ENCODE measurements at places on chromosomes 12 and 14. TPM values are rescaled to one million over a fixed set of nuclear protein-coding genes. Genes with fewer than 3 reads are reported as not detected.

GRCh38 chr12:104733717-104734175 lies 224.3 kb downstream of the SLC41A2 start:
- H3K36me3 ChIP-seq, result peaks cover 6% of the 10 kb centered on the region
- no peak overlapping the region for H3K4me3 ChIP-seq
- DNase-seq, result no peak

- no peak overlapping the region for H3K27ac ChIP-seq
- no peak for DNase-seq
- H3K36me3 ChIP-seq, result no peaks in the 10 kb centered on the region
- H3K4me1 ChIP-seq, result peaks cover 26% of the 10 kb centered on the region
- peak overlapping the region; percentile 85 for H3K4me3 ChIP-seq
Observed at GRCh38 chr14:72891666-72892102, 2.2 kb downstream of the DPF3 start.

DNA sequence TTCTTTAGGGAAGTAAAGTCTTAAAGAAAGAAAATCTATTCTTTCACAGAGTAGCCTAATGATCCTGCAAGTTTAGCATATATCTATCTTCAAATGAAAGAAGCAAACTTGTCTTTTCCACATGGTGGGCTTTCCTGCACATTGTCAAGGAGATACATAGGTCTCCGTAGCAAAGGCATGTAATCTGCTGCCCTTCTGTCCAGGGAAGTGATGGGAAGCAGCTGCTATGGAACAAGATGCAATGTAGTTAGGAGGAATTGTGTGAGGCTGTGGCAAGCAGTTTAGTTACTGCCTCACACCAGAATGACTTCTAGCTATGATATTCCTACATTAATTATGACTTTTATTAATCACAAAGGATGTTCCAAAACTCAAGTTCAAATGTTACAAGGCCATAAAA lies 174.4 kb downstream of the PDZRN4 start:
- no peak overlapping the region for H3K27ac ChIP-seq
- no peaks in the 10 kb centered on the region for H3K36me3 ChIP-seq
- DNase-seq, result no peak
- H3K4me1 ChIP-seq, result no peaks in the 10 kb centered on the region
- no peak overlapping the region for H3K4me3 ChIP-seq

GRCh38 chr14:49508124-49508523 lies 78.1 kb downstream of the RPS29 start:
- DNase-seq, result no peak
- no peaks in the 10 kb centered on the region for H3K27me3 ChIP-seq
- H3K27ac ChIP-seq, result no peak overlapping the region
- H3K4me1 ChIP-seq, result no peaks in the 10 kb centered on the region

DNA sequence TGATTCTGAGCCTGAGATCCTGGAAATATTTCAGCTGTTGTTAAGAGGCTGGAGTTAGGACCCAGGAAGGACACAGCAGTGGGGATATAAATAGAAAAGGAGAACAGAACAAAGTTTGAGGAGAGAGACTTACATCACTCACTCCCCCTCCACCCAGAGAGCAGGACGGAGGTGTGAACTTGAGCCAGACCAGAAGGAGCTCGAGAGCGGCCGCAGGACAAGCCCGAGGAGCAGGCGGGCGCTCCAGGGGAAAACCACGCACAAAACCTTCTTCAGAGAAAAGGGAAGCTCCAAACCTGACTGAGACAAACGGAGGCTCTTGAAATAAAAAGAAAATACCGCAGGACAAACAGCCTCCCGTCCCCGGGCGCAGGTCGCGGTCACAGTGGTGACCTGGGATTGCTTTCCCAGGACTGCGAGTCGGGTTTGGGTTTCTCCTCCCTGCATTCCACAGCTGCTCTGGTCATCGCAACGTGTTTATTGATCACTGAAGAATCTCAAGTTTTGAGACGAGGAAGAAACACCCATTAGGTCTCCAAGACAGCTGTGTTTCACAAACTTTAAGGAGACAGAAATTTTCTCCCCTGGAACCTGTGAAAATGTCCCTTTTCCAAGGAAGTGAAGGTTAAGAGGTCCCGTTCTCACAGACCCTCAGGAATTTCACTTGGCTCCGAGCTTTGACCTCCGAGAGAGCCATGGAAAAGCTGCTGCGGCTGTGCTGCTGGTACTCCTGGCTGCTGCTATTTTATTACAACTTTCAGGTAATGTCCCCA lies at the start of gene ADGRD1:
Gene ADGRD1 (plus strand): TSS at position 137 of the 773 bp plus-strand sequence. CDS start 559 bp downstream, at position 696.
- no peak within 1 kb of the TSS for H3K4me3 ChIP-seq
- no peak within 1 kb of the TSS for H3K27ac ChIP-seq
- no peak for DNase-seq
- no peaks in the 10 kb centered on the region for H3K27me3 ChIP-seq
- no peaks in the 10 kb centered on the region for H3K4me1 ChIP-seq
- H3K36me3 ChIP-seq, result no peaks in the 10 kb centered on the region

The PDE3A gene
- total RNA-seq, result not detected

The KRT71 gene
- not detected for total RNA-seq

- H3K27ac ChIP-seq, result no peak overlapping the region
- H3K4me3 ChIP-seq, result no peak overlapping the region
- peaks cover 6% of the 10 kb centered on the region for H3K27me3 ChIP-seq
- DNase-seq, result no peak
Observed at GRCh38 chr14:51575349-51576116, 76.2 kb upstream of the FRMD6 start.

DNA sequence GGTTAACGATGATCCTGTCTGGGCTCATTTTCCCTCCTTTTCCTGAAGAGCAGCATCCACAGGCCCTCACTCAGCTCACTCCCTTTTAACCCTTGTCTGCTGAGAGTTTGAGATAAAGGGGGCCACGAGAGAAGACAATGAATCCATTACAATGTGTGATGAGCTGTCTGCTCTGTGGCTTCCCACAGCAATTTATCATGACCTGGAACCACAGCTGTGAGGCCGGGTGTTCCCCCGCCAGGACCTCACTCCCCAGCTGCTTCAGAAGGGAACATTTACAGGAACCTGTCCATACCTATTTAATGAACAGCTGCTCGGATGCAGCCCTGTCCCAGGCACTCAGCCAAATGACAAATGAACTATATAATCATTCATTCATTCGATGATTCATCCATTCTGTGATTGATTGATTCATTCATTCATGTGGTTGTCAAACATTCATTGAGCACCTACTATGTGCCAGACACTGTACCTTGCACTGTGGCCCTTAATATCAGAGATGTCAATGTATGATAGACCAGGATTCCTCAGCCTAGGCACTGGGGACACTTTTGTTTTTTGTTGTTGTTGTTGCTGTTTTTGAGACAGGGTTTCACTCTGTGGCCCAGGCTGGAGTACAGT lies 18.5 kb upstream of the P2RX7 start:
- H3K4me1 ChIP-seq, result no peaks in the 10 kb centered on the region
- DNase-seq, result no peak
- no peak overlapping the region for H3K4me3 ChIP-seq
- no peaks in the 10 kb centered on the region for H3K27me3 ChIP-seq
- H3K36me3 ChIP-seq, result no peaks in the 10 kb centered on the region

GRCh38 chr14:67567654-67568053 lies 32.4 kb downstream of the PIGH start:
- no peaks in the 10 kb centered on the region for H3K4me1 ChIP-seq
- H3K27me3 ChIP-seq, result no peaks in the 10 kb centered on the region
- DNase-seq, result no peak
- no peak overlapping the region for H3K27ac ChIP-seq
- H3K36me3 ChIP-seq, result no peaks in the 10 kb centered on the region

DNA sequence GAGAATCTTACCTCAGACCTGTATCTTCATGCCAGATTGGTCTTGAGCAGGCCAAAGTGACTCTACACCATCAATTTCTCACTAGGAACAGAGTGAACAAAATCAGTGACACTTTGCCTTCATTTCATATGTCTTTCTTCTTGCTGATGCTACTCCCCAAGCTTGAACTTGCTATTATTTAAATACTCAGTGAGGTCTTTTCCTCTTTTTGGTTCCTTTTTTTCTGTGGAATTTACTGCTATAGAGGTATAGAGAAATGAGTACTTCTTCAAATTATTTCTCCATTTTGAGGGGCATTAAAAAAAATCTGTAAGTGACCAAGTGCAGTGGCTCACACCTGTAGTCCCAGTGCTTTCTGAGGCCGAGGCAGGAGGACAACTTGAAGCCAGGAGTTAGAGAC lies at the start of gene GPR33:
Gene GPR33 (minus strand): TSS at position 154 of the 400 bp plus-strand sequence. CDS start 4,074 bp downstream, outside the sequence.
- H3K4me3 ChIP-seq, result no peak within 1 kb of the TSS
- H3K27ac ChIP-seq, result no peak within 1 kb of the TSS
- no peaks in the 10 kb centered on the region for H3K4me1 ChIP-seq
- no peaks in the 10 kb centered on the region for H3K36me3 ChIP-seq
- DNase-seq, result no peak

DNA sequence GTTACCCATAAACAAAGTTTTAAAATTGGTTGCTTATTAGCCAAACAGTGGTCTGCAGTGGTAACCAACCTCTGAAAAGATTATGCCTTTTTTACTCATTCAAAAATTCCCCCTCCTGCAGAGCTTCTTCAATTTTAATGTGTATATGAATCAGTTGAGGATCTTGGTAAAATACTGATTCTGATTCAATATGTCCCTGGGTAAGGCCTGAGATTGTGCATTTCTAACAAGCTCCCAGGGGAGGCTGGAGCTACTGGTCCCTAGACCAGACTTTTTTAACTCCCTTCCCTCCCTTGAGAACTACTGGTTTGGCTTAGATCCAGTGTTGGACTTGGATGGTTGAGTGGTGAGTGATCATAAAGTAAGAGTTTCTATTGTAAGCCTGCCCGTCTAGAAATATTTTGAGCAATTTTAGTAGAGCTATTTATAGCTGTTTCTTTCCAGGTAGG lies 90.2 kb downstream of the FUT8 start:
- no peaks in the 10 kb centered on the region for H3K27me3 ChIP-seq
- no peaks in the 10 kb centered on the region for H3K4me1 ChIP-seq
- no peak overlapping the region for H3K27ac ChIP-seq
- H3K4me3 ChIP-seq, result no peak overlapping the region

DNA sequence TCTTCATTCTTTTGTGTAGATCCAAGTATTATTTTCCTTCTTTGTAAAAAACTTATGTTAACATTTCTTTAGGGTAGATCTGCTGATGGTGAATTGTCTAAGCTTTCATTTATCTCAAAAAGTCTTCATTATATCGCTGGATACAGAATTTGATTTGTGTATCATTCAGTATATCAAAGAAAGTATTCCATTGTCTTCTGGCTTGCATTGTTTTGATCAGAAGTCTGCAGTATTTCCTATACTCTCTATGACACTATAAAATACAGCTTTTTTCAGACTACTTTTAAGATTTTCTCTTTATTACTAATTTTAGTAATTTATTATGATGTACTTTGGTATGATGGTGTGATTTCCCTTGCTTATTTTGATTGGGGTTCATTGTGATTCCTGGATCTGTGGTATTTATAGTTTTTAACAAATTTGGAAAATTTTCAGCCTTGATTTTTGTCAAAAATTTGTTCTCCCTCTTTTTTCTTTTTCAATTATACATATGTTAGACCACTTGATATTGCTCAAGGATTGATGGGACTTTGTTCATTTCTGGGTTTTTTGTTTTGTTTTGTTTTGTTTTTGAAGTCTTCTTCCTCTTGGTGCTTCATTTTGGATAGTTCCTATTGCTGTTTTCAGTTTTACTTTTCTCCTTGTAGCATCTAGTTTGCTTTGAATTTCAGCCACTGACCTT lies 176.5 kb downstream of the ZFP36L1 start:
- no peaks in the 10 kb centered on the region for H3K36me3 ChIP-seq
- DNase-seq, result no peak
- H3K27ac ChIP-seq, result no peak overlapping the region
- peaks cover under 1% of the 10 kb centered on the region for H3K4me1 ChIP-seq
- no peaks in the 10 kb centered on the region for H3K27me3 ChIP-seq

DNA sequence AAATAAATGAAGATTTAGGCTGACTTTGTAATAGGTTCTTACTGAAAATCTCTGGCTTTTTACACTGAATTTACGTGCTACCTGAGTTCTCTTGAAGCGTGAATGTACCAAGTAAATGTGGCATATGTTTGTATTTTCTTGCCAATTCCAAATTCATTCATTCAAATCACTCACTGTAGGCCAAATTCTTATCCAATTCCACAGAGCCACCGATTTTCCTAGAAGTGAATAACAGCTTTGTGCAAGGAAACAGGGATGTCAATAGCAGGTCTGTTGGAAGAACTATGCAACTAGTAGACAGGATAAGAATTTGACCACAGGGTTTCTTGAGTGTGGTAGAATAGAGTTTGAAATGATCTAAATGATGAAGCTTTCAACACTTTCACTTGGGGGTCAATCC lies 86.8 kb downstream of the SOX5 start:
- H3K27ac ChIP-seq, result no peak overlapping the region
- no peaks in the 10 kb centered on the region for H3K4me1 ChIP-seq
- no peaks in the 10 kb centered on the region for H3K36me3 ChIP-seq
- DNase-seq, result no peak

The HSPB8 gene
- total RNA-seq, result not detected

- H3K27ac ChIP-seq, result no peak overlapping the region
- no peaks in the 10 kb centered on the region for H3K27me3 ChIP-seq
- H3K4me3 ChIP-seq, result no peak overlapping the region
- no peak for DNase-seq
- no peaks in the 10 kb centered on the region for H3K36me3 ChIP-seq
Observed at GRCh38 chr14:32413967-32414640, 85.0 kb downstream of the AKAP6 start.

DNA sequence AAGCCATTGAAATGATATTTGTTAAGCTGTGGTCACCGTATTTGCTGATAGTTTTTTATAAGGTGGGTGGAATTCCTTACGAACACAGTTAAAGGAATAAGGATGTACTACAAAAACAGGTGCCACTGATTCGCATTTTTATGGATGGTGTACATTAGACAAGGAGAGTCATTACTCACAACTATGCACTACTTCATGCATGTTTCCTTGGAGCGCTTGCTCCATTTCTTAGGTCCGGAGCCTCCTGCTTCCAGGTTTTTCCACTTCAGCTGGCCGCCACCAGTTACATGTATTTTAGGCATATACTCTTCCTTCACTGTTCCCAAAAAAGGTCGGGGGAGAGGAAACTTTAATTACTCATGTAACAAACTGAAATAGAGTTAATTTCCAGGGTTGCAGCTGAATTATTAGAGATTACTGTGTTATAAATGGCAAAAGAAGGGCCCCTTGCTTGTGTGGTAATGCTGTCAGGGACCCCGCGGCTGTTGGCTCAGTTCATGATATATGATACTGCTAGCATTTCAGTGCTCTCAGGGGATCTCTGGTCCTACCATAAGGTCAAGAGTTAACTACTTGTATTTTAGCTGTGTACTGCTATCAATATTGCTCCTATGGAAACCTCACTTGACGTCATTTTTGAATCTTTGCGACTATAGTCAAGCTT lies 454.7 kb downstream of the NPAS3 start:
- no peak overlapping the region for H3K4me3 ChIP-seq
- H3K27ac ChIP-seq, result no peak overlapping the region
- no peaks in the 10 kb centered on the region for H3K4me1 ChIP-seq

GRCh38 chr14:98954349-98955000 lies 317.5 kb downstream of the BCL11B start:
- no peaks in the 10 kb centered on the region for H3K27me3 ChIP-seq
- H3K4me1 ChIP-seq, result no peaks in the 10 kb centered on the region
- no peak for DNase-seq
- no peak overlapping the region for H3K27ac ChIP-seq
- H3K4me3 ChIP-seq, result no peak overlapping the region
- no peaks in the 10 kb centered on the region for H3K36me3 ChIP-seq
